Stimulated activated CD4-positive, alpha-beta T cell treated with anti-CD3 and anti-CD28 coated beads, Interleukin-1b, Interleukin-23, amount 100 ng/mL, for 1 hour (primary cell): ENCODE measurements at places on chromosomes 7 and 10.

DNA sequence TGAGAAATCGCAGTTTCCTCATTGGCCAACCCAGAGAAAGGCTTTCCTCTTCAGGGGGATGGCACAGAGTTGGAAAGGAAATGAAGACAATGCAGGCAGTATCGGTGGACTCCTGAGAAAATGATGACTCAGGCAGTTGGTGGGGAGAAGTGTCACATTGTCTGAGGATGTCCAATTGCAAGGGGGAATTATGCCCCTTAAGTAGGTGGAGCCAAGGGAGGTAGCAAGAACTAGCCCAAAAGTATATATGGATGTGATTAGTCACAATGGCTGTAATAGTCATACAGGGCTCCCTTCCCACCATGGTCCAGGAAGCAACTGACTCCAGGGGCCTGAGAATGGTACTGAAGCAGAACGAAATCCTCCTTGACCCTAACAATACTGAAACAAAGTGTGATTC is 58.3 kb upstream of the EGFR start:
- DNase-seq = no peak

- DNase-seq = no peak
Measured at GRCh38 chr7:99386584-99387238, 12.2 kb downstream of the ARPC1B start.

DNA sequence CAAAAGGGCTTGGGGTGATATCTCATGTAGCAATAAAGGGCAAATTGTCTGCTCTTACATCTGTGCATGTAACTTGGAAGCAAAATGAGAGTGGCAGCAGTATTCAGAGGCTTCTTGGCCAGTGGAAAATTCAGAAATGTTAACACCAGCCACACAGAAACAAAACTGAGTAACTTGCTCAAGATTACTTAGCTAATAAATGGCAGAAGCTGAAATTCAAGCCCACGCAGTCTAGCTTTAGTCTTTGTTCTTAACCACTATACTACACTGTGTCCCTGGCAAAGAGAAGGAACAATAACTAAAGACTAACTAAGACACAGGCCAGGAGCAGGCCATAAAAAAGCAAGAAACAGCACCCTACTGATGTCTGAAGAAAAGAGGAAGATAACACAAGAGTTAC is 185.9 kb upstream of the ASAH2 start:
- no peak for DNase-seq

DNA sequence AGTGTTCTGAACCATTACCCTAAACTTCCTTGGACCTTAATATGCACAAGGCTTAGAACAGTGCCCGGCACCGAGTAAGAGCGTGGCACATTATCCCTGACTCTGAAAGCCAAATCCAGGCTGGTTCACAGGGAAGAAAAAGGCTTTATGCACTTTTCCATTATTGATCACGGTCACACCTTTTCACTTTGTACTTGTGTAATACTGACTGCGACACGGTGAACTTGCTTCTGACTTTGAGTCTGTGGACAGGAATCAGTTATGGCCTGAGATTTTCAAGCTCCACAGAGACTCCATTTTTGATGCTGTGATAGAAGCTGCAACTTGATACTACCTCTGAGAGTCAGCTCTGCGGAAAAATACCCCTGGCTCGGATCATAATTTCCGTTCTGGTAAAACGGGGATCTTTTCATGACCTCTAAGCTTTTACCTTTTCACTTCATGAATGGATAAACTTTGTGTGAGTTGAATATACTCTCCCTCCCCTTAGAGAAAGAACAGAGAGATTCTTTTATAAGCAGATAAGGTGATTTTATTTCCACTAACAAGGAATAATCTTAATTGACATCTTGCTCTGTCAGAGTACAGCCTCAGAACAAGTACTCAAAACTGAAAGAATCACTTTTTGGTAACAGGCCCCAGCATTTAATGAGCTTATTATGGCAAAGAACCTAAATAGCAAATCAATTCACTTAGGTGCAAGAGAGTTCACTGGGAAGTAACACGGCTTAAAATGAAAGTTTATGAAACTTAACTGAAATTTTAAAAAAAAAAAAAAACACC is 88.8 kb downstream of the ELMO1 start:
- DNase-seq = no peak

- DNase-seq = no peak
Measured at GRCh38 chr7:5552123-5552522, 128.5 kb upstream of the TNRC18 start.

GRCh38 chr7:135403302-135403701 is 106.6 kb downstream of the CNOT4 start:
- DNase-seq = no peak

- DNase-seq = no peak
Measured at GRCh38 chr7:94237417-94237816, 157.3 kb upstream of the COL1A2 start.

DNA sequence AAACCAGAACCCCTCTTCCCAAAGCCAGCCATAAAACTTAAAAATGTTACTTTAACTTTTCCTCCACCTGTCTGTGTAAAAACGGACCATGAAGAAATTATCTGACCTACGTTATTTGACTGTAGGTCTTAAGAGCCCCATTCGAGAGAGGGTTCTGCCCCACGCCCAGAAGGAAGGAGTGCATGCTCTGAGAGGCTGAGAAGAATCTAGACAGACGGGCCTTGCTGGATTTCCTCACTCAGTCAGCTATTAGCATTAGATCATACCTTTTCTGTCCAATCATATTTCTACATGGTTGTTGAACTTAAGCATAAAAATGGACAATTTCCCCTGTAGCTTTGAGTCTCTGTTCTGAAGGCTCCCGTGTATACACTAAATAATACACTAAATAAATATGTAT is 38.1 kb upstream of the WDR11 start:
- DNase-seq = no peak

DNA sequence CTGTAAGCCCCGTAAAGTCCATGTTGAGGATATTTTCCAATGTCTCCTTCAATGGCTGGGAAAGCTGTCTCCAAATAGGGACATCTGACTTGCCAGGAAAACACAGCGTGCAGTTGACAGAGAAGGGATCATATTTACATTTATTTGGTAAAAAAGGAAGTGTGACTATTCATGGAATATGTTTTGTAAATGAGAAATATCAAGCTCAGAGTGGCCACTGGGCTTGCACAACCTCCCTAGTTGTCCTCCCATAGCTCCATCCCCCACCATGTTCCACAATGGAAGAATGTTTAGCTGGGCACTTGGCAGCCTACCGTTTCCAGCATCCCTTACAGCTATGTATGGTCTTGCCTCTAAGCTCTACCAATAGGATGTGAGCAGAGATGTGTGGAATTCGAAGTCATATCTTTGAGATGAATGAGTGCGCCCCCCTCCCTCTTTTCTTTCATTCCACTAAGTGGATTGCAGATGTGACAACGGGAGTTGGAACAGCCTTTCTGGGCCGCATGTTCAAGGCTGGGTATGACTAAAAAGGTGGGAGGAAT is 306.6 kb upstream of the ZMIZ1 start:
- no peak for DNase-seq
